Muscle of leg (tissue), 16 donors: ENCODE measurements at places on chromosomes 12 and 14. TPM values are rescaled to one million over a fixed set of nuclear protein-coding genes. Genes with fewer than 3 reads are reported as not detected.

GRCh38 chr12:3160081-3160480, 82.9 kb downstream of the TSPAN9 start:
- no peak overlapping the region for H3K27ac ChIP-seq
- H3K36me3 ChIP-seq, result no peaks in the 10 kb centered on the region
- H3K27me3 ChIP-seq, result no peaks in the 10 kb centered on the region
- H3K4me1 ChIP-seq, result peaks cover 41% of the 10 kb centered on the region

DNA sequence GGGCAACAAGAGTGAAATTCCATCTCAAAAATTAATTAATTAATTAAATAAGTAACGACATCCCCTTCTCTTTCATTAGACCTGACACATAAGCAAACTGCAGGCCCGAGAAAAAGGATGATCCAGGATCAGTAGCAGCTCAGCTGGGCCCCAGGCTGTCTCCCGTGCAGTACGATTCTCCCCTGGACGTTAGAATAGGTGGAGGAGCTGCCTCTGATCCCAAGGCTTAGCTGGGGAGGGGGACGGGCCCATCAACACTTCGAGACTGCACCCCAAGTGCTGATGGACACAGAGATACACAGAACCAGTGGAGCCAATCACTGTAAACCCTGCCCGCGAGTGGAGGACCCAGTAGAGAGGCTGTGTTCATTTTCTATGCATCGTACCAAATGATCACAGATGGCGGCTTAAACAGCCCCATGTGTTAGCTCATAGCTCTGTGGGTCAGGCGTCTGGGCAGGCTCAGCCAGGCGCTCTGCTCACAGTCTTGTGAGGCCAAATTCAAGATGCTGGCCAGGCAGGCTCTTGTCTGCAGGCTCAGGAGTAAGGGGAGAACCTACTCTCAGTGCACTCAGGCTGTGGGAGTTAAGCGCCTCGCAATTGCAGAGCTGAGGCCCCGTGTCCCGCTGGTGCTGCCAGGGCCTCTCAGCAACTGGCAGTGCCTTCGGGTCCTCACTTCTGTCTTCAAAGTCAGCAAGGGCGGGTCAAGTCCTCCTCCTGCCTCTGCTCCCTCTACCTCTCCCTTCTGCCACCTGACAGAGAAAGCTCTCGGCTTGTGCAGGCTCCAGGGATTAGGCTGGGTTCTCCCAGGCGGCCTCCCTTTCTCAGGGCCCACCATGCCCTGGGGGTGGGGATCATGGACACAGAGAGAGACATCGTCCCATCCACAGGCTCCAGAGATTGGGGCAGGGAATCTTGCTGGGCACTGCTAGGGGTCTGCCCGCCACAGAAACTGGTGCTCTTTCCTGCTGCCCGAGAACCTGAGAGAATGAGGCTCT, 26.4 kb downstream of the RIMBP2 start:
- H3K27ac ChIP-seq, result no peak overlapping the region
- H3K36me3 ChIP-seq, result no peaks in the 10 kb centered on the region
- H3K4me3 ChIP-seq, result no peak overlapping the region
- no peak for DNase-seq

The REC8 gene
- 7.3 TPM for polyA plus RNA-seq

The CFAP54 gene
- polyA plus RNA-seq, result 0.71 TPM

The CCDC196 gene
- not detected for polyA plus RNA-seq

The TMTC1 gene
- polyA plus RNA-seq, result 31.9 TPM

The MGAT4C gene
- 2.4 TPM for polyA plus RNA-seq

GRCh38 chr12:113397497-113398197, 6.0 kb downstream of the SDS start:
- no peak for DNase-seq
- H3K27me3 ChIP-seq, result peaks cover 3% of the 10 kb centered on the region
- no peak overlapping the region for H3K4me3 ChIP-seq
- no peaks in the 10 kb centered on the region for H3K36me3 ChIP-seq
- H3K4me1 ChIP-seq, result no peaks in the 10 kb centered on the region
